Effector CD8-positive, alpha-beta T cell (primary cell): ENCODE measurements at places on chromosomes 16 and 17.
A peak's percentile ranks its signal among the peaks of the same experiment; 100 is the strongest.

DNA sequence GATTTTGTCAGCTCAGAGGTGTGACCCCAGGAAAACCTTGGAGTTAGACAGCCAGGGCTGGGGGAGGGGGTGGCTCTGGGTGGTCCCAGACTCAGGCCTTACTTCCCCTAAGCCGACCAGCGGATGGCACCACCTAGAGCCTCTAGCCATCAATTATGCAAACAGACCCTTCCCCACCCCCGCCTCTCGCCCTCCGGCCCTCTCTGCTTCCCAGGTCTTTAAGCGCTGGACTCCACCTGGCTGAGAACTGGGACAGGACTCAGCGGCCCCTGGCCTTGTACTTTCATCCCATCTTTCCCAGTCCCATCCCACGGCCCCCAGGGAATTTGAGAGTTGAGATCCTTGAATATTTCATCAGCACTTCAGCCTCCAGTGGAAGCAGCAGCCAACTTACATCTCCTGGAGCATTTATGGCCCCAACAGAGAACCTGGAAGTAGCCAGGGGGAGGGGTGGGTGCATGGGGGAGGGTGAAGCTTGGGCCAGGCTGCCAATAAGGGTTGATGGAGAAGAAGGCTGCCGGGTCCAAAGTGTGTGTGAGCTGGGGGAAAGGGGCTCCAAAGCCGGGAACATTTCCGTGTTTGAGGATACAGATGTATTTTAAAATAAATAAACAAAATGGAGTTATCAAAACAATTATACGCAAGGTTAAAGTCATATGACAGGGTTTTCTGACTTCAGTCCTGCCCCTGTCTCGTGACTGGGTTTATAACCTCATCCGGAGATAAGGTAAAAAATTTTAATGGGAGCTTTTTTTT lies 7.5 kb upstream of the JUP start:
- no peak for DNase-seq

GRCh38 chr16:83494459-83494858 lies 313.3 kb upstream of the HSBP1 start:
- DNase-seq = no peak

DNA sequence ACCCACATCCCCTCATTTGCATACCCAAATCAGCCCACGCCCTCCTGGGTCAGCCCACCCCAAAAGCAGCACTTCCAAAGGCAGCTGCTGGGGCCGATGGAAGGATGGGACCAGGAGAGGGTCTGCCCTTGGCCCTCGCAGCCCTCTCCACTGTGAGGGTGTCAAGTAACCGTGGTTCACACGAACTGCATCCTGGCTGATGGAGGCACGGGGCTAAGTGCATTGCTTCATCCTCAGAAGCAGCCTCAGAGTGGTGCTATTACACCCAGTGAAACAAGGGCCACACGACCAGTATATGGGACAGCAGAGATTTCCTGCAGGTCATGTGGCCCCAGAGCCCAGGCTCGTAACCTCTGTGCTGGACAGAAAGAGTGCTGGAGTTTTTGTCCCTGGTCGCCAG lies 13.2 kb upstream of the ATP2A3 start:
- DNase-seq = no peak

DNA sequence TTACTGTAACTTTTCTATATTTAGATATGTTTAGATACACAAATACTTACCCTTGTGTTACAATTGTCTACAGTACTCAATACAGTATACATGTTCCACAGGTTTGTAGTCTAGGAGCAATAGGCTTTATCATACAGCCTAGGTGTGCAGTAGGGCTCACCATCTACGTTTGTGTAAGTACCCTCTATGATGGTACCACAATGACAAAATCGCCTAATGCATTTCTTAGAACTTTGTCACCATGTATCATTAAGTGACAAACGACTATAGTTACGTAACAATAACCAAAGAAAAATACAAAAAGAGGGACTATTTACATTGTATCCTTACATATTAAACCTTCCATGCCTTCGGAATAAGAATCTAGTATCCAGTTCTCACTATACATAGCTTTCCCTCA lies 8.0 kb downstream of the STAT5B start:
- no peak for DNase-seq

- no peak for DNase-seq
Observed at GRCh38 chr17:15882058-15882720, 62.7 kb upstream of the ADORA2B start.

GRCh38 chr17:72065556-72065955 lies 55.3 kb upstream of the SOX9 start:
- DNase-seq = no peak

GRCh38 chr17:48539177-48539576 lies 5.7 kb downstream of the HOXB2 start:
- no peak for DNase-seq

GRCh38 chr17:31597646-31598398 lies 206.3 kb downstream of the RAB11FIP4 start:
- DNase-seq = no peak

- no peak for DNase-seq
Observed at GRCh38 chr16:85419503-85420408, 193.4 kb upstream of the GSE1 start.

- DNase-seq = no peak
Observed at GRCh38 chr17:80002070-80002641, 33.5 kb downstream of the TBC1D16 start.

DNA sequence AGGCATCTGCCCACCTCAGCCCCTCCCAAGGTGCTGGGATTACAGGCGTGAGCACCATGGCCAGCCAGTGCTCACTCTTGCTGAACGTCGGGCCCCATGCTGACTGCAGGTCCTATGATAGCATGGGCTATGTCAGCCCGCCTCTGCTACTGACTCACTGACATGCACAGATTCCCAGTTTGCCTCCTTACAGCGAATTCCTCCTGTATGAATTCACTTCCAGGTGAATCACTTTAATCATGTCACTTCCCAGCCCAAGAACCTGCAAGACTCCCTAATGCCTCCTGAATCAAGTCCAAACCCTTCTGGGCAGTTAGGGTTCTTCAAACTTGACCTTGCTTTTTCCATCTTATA lies 16.1 kb upstream of the UBTF start:
- no peak for DNase-seq

GRCh38 chr17:75633486-75634375 lies 497 bp downstream of the SMIM5 start:
- DNase-seq = peak; percentile 16

DNA sequence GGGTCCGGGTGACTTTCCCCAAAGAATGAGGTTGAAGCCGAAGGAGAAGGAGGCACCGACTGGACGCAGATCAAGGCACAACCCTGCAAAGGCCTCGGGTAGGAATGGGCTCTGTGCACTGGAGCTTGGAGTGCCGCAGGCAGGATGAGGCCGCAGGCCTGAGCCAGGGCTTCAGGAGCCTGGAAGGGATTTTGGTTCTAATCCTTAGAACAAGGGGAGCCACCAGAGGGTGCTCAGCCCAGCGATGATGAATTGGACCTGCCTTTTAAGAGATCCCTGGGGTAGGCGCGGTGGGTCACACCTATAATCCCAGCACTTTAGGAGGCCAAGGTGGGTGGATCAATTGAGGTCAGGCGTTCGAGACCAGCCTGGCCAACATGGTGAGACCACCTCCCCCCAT lies 8.1 kb downstream of the CIBAR2 start:
- DNase-seq = no peak

DNA sequence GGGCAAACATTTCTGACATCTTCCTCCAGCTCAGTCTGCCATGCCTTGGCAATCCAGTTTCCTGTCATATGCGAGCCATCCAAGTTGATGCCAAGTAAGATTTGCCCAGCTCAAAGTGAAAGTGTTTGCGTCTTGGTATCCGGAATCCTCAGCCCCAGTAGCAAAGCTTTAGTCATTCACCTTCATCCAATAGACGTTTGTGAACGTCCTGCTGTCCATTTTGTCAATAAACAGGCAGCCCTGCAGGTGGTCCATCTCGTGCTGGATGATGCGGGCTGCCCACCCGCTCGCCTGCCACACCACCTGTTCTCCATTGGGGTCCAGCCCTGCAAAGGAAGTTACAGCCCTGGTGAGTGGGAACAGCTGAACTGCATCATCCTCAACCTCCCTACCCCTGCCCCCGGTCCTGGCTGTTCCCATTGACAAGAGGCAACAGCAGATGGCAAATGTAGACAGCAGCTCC lies 1.5 kb downstream of the PDF start:
- DNase-seq = no peak

DNA sequence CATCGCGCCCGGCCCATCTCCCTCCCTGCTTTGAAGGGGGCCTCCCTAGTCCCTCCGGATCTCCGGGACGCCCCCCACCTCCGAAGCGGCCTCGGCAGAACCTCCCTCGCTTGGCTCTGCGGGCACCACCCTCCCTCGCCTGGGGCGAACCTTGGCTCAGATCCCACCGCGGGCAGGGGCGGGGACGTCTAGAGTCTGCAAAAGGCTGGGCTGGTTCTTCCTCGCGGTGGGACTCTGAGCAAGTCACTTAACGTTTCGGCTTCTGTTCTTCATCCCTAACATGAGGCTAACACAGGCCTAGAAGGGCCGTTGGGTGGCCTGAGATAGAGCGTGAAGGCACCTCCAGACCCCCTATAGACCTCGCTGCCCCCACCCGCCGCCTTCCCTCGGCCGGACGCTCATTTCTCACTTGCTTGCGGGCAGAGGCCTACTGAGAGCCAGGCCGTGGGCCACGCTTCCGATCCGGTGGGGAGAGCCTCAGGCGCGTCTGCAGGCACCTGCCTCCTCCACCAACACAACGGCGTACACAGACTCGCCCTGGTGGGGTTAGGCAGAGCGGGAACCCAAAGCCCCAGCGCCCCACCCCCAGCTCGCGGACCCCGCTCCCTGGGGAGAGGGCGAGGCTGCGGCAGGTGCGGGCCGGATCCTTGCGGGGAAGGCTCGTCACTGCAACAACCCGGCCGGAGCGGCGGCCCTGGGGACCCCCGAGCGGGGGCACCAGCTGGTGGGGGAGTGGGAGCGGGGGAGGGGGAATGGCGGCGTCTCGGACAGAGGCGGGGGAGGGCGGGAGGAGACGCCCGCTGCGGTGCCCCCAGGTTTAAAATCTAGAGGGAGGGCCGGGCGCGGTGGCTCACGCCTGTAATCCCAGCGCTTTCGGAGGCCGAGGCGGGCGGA lies 5.4 kb downstream of the MYO1C start:
- DNase-seq = peak; percentile 51

DNA sequence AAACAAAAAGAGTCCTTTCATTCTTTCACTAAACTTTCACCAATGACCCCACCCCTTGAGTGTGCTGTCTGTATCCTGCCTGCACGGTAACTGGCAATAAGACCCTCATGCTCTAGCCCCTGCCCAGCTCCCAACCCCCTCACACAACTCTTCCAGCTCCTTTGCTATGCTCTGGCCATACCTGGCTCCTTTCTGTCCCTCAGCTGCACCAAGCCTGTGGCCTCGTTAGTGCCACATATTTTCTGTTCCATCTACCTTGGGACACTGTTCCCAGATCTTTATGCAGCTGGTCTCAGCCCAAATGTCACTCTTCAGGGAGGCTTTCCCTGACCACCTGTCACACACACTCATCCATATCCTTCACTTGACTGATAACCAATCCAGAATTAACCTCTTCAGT lies 47.3 kb downstream of the C16orf82 start:
- DNase-seq = no peak

- DNase-seq = no peak
Observed at GRCh38 chr16:26263406-26263805, 571.6 kb downstream of the HS3ST4 start.

- no peak for DNase-seq
Observed at GRCh38 chr16:21128991-21129390, 21.7 kb downstream of the DNAH3 start.

- DNase-seq = no peak
Observed at GRCh38 chr17:49015924-49016774, 19.0 kb downstream of the IGF2BP1 start.

DNA sequence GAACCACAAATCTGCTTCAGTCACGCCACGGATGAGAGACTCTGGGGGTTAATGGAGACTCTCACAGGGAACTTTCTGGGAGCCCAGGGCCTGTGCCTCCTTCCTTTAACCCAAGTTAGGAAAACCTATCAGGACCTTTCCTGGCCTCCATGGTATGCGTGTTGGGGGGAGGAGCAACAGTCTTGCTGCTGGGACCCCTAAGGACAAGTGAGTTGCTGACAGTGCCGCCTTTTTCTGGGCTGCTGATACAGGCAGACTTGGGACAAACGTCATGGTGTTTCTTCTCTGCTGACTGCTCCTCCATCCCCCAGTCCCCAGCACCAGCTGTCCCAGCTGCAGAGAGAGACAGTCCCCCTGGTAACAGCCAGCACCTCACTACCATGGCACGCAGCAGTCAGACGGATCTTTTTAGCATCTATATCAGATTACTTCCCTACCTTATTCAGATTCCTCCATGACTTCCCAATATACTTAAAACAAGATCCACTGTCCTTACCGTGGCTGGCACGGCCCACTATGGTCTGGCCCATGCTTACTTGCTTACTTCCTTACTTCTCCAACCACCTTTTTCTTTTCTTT lies 6.5 kb downstream of the DPEP2NB start:
- DNase-seq = no peak

- DNase-seq = no peak
Observed at GRCh38 chr17:48626245-48627117, at the start of gene HOXB9. TSS of gene HOXB9 (minus strand) at chr17:48626358. CDS start at chr17:48626269, 89 bp downstream.

DNA sequence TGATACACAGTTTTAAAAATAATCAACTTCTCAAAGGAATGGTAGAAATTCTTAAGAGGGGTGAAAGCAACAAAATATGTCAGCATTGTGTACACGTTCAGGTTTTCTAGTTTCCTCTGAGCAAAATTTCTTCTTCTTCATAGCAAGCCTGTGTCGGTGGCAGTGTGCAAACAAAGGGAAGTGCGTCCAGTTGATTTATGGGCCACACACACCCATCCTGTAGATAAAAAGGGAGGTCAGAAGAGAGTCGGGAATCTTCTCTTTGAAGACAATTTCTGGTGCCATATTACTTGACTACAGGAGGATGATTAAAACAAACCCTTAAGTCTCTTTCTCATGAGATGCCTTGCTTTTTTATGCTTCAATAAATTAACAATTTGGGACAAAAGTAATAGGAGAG lies 484.1 kb upstream of the SALL1 start:
- DNase-seq = no peak

DNA sequence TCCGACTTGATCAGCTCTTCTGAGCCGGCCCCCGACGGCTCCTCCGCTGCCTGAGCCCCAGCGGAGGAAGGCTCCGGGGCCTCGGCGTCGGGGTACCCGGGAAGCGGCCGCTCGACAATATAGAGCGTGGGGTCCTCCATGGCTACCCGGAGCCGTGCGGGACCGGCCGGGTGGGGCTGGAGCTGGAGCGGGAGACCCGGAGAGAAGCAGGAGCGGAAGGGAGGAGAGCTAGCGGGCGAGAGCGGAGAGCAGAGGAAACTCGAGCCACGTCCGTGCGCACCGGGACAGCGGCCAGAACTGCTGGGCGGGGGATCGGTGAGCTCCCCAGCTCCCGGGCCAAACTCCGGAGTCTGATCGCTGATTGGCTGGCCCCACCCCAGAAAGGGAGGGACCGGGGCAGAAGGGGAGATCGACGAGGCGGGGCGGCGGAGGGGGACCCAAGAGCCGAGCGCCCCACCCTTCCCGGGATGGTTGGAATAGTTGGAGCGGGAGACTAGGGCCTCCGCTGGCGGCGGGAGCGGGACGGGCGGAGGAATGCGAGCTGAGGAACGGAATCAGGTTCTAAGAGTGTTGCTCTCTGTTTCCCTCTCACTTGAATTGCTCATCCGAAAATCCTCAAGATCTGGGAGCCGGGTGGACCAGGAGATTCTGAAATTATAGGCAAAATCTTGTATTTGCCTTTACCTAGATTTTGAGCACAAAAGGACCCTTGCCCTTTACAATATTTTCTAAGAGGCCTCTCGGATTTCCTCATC lies at the start of gene CAVIN1:
Gene CAVIN1 (minus strand): TSS at position 299 of the 755 bp plus-strand sequence. CDS start 159 bp downstream, at position 140.
- no peak for DNase-seq

GRCh38 chr16:13935408-13935807 lies 15.5 kb downstream of the ERCC4 start:
- no peak for DNase-seq

- no peak for DNase-seq
Observed at GRCh38 chr16:9033125-9033830, 58.2 kb upstream of the HAPSTR1 start.
